ENCODE measurements at places on chromosomes 7 and 10.
A peak's percentile ranks its signal among the peaks of the same experiment; 100 is the strongest.

DNA sequence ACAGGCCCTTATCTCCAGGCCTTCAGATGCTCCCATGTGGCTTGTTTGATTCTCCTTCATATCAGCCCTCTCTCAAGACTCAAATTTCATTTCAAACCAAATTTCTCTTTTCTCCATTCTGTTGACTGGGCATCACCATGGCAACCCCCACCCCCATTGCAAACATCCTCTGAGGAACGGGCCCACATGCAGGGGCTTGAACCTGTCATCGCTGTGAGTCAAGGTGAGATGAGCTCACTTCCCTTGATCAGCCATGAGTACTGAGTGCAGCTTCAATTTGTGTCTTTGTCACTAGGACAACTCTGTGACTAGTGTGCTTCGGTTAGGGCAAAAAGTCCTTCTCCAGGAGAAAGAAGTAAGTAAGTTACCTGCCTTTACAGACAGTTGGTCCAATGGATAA, 41.9 kb downstream of the CALML3 start:
- peak; percentile 82 for DNase-seq

- peak; percentile 56 for DNase-seq
Measured at GRCh38 chr7:27096768-27097514, 1.1 kb upstream of the HOXA1 start.

DNA sequence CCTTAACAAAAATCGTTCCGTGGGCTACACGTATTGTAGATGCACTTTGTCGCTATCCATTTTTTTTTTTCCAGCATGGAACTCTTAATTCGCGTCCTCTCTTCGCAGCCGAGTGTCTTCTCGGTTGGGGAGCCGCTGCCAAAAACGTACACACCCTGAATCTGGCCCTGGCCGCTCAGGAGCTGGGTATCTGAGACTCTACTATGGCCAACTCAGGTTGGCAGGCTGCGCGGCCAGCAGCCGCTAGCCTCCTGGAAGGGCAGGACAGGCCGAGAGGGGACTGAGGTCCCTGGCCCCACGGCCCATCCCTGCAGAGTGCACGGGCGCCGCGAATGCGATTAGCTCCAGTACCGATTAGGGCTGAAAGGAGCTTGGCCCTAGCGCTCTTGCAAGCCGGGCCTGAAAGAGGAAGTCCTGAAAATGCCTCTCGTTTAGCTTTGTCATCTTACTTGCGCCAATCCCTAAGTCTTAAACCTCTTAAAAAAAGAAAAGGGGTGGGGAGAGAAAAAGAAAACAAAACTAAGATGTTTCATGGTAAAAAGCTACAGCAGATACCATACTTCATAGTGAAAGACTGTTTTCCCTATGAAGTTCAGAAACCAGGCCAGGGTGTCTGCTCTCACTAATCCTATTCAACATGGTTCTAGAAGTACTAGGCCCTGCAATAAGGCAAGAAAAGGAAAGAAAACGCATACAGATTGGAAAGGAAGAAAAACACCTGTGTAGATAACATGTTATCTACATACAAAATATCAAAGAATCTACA, 113.2 kb upstream of the RHEB start:
- DNase-seq = no peak

- peak; percentile 60 for DNase-seq
Measured at GRCh38 chr10:61975391-61975932, 74.0 kb downstream of the ARID5B start.

- no peak for DNase-seq
Measured at GRCh38 chr10:79275105-79275430, 72.2 kb upstream of the PPIF start.

DNA sequence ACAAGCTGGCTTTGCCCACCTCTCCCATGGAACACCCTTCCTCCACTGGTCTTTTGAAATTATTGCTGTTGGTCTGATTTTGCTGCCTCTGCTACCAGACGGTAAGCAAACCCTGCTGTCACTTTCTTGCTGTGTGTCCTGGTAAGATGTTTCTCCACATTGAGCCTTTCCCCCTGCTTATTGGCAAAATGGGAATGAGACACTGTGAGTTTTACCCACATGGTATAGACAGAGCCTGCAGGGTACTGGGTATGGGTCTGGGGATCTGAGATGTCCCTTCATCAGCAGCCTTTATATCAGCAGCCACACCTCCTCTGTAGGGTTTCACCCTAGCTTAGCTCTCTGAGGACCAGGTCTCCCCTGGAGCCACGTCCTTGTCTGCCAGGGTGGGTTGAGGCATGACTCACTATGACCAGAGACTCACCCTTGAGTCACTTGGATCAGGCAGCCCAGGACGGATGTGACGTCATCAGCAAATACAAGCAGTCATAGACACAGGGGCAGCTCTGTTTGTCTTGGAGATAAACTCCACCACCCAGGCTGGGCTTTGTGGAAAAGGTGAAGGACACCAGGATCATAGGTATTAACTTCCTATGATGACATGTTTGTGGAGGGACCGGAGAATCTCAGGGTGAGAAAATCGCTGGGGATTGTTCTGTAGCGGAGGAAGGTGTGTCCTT, 17.9 kb upstream of the BAIAP2L1 start:
- peak; percentile 99 for DNase-seq

- DNase-seq = no peak
Measured at GRCh38 chr10:75902816-75903215, 471.4 kb downstream of the LRMDA start.

DNA sequence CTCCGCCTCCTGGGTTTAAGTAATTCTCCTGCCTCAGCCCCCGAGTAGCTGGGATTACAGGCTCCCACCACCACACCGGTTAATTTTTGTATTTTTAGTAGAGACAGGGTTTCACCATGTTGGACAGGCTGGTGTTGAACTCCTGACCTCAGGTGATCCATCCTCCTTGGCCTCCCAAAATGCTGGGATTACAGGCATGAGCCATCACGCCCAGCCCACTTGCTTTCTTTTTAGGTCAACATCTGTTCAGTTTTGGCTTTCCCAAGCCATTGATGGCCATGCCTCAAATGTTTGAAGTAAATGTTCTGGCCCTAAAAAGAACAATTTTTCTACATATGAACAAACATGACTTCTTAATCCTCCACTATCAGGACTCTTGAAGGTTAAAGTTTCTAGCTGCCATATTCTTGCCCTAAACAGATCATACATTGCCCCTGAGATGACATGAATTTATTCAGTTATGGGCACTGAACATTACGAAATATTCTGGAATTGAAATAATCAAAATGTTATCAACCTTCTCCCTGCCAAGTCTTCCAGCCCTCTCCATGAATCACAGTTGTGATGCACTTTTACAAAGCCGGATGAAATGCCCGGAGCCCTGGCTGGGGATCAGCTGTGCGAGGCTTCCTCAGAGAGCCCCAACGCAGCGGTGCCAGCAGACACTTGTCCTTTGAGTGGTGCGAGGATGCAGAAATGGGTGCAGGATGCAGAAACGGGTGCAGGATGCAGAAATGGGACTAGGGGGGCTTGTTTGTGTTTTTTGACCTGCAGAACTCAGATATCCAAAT, 2.9 kb downstream of the MRLN start:
- no peak for DNase-seq

DNA sequence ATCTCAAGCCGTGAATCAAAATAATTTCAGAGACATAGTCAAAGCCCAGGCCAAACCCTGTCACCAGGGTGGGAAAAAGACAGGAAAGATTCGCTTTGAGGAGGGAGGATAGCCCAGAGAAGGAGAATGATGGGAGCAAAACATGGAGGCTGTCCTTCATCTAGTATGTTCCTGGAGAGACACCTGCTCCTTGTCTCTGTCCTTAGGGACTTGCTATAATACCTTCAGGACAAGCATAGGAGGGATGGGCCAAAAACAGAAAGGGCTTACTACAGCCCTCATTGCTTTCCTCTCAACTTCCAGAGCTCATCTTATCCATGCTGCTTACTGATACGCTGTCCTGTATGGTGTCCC, 593.7 kb downstream of the LRMDA start:
- DNase-seq = no peak

- no peak for DNase-seq
Measured at GRCh38 chr7:28076423-28077200, 104.0 kb downstream of the JAZF1 start.

DNA sequence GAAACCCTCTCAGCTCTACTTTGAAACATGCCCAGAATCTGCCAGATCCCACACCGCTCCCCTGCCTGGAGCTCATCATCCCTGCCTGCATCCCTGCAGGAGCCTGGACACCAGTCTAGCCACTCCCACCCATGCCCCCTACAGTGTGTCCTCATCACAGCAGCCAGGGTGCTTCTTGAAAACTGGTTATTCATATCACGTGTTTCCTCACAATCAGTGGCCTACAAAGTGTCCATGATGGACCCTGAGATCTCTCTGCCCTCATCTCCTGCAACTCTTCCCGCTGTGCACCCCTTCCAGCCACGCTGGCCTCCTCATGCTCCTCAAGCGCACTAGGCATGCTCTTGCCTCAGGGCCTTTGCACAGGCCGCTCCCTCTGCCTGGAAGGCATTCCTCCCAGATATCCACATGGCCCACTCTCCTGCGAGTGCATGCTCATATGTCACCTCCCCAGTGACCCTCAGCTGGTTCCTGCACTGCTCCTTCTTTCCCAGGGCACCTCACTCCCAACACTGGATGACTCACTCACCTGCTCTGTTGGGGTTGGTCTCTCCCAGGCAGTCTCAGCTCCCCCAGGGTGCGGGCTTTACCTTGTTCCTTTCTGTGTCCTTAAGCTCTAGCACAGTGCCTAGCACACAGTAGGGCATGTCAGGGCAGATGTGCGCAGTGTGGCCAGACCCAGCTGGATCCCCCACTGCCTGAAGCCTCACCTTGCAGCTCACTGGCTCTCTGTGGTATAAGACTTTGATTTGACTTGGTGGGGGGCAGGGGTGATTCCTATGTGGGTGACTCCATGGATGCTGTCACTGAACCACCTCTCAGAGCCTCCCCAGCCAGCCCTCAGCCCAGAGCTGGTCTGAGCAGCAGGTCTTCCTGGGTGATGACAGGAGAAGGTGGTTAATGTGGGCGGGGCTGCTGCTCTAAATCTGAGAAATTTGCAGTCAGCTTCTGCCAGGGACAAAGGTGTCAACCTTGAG, 37.3 kb downstream of the CDH23 start:
- no peak for DNase-seq

- no peak for DNase-seq
Measured at GRCh38 chr10:30231071-30231652, 117.9 kb downstream of the MTPAP start.

DNA sequence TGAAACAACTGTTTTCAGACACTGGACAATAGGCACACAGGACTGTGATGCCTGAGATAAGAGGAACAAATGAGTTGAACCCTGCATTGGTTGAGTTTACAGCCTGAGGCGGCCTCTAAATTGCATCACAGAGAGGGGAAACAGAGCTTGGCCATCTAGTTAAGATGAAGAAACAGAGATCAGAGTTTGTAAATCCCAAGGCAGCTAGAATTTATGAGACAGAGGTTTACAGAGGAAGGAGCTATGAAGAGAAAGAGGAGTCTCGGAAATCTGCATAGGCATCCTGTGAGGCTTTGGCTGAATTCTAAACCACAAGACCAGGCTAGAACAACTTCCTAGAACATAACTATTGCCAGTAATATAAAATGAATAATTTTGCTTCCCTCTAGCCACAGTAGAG, 41.0 kb upstream of the OIT3 start:
- DNase-seq = no peak

DNA sequence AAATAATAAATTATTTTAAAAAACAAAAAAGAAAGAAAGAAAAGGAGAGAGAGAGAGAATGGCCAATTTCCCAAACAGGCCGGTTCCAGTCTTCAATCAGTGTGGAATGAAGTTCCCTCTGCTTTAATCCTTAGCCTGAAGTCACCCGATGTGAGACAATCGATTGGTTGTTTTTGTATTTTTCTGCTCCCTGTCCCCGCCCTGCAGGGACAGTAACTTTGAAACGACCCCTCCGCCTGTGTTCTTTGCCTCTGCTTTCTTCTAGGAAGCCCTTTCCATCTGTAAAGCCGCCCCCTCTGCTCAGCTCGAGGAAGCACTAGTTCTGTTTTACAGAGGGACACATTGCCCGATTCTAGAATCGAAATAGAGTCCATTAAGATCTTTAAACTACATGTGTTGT, 33.4 kb downstream of the FOXL3 start:
- no peak for DNase-seq

GRCh38 chr7:38840736-38841460, 68.1 kb downstream of the VPS41 start:
- DNase-seq = peak; percentile 13

DNA sequence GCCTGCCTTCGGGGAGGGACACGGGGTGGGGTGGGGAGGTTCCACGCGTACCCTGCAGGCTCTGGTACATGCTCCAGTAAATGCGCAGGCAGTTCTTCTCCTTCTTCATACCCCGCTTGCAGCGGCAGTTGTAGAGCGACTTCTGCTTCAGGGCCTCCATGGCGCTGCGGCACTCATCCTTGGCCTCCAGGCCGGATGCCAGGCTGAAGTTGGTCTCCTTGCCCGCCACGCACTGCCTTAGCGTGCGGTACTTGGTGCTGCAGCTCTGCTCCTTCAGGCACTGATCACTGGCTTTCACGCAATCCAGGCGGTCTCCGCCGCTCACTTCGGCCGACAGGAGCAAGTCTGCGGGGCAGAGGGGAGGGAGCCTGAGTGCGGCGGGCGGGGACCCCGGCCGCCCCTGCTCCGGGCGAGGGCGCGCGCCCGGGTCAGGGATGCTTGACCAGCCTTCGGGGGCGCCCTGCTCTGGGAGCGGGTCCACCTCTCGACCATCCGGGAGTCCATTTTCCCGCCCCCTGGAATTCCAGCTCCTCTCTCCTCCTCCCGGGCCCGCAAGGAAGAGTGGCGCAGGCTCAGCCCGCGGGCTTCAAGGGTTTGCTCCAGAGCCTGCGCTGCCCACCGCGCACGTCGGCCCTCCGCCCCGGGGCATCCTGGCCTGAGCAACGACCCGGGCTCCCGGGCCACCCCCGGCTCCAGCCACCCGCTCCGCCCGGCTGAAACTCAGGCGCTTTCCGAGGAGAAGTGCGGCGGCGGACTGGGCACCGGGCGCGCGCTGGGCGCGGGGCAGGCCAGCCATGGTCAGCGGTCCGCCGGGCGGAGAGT, 2.0 kb downstream of the GFRA1 start:
- no peak for DNase-seq

DNA sequence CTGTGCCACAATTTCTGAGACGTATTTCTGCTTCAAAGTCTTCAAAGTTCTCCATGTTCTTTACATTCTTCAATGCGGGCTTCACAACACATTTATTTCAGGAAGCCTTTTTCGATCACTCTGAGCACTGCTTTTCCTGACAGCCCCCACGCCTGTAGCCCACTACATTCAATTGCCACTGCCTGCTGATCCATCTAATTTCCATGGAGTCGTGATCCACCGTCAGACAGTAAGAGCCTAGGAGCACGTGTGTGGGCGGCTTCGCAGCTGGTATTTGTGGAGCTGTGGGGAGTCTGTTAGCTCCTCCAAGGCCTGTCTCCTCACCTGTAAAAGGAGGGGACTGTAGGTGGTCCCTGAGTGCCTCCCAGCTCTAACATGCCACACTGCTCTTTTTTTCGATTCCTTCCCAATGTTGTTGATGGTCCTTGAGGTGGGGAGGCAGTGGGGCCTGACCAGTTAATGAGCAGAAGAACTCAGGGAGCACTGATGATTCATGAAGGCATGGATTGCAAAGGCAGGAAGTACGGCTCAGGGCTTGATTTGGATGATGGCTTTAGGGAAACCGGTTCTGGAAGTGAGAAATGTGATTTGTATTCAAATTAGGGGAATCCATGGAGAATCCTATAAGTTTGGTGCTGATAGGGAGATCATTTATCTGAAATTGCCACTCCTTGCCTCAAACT, 401.1 kb upstream of the PODXL start:
- DNase-seq = peak; percentile 11
